ENCODE measurements at places on chromosomes 2 and 18.
A peak's percentile ranks its signal among the peaks of the same experiment; 100 is the strongest.

- DNase-seq = peak; percentile 22
These were observed 26.8 kb downstream of the SERPINB4 start for GRCh38 chr18:63617049-63617914.

GRCh38 chr2:25131567-25132298 is 36.6 kb downstream of the POMC start:
- DNase-seq = peak; percentile 60

DNA sequence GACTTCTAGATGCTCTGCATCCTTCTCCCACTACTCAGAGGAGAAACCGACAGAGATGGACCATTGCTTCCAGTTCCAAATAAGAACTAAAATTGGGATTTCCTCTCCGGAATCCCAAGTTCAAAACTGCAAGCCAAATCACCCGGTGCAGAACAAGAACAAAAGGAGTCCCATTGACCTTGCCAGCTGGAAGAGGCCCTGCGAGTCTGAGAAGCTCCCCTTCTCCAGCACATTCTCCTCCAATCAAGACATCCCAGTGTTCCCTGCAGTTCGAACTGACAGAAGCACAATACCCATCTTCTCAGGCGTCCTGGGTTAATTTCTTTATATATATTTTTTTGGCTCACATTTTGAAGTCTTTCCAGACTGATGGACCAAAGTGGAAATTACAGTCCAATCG is 195.3 kb upstream of the MEIS1 start:
- DNase-seq = no peak

- no peak for DNase-seq
These were observed 41.7 kb downstream of the HPCAL1 start for GRCh38 chr2:10344105-10345066.

DNA sequence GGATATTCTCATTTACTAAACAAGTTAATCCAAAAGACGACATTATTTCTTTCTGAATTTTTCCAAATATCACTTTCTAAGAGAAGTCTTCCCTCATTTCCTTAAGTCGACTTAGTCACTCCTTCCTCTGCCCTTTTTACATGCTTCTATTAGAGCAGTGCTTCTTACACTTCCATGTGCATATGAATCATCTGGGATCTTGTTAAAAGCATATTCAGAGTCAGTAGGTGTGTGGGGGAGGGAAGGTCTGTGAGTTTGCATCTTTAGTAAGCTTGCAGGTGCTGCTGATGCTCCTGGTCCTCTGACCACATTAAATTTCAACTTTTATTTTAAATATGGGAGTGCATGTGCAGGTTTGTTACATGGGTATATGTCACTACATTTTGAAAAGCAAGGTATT is 582.6 kb downstream of the NRXN1 start:
- no peak for DNase-seq

DNA sequence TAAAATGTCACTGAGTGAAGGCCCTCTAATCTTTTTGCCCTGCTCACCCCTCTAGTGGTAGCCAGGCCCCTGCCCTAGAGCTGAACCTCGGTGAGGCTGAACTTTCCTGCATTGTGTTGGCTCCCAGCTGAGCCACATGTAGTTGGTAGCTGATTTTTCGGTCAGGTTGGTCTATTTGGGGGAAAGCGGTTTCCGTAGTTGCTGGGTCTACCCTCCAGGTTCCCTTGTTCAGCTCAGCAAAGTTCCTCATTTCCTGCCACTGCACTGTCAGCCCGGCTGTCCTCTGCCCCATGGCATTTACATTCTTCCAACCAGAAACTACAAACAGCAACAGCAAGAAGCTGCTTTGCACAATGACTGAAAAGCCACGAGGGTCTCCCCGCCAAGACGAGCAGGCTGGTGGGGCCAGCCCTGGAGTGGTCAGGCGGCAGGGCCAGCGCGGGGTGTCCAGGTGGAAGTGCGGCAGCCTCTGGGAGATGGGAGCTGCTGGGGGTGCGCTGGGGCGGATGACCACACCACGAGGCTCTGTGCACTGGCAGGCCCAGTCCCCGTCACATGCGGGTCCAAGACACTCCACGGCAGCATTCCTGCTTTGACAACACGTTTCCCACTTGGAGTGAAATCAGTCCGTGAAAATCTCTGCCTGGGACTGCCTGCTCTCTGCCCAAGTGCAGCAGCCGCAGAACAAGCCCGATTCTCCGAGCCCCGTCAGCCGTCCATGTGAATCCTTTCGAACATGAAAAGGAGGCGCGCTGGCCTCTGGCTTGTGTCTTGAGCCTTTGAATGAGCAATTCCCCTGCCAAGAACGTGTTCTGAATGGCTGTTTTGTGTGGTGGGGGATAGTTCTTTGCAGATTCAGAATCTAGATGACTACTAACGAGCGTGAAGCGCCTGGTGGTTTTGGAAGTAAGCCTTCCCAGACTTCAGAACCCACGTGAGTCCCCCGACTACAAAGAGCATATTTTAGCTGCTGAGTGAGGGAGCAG is 159.4 kb downstream of the ASB1 start:
- no peak for DNase-seq

DNA sequence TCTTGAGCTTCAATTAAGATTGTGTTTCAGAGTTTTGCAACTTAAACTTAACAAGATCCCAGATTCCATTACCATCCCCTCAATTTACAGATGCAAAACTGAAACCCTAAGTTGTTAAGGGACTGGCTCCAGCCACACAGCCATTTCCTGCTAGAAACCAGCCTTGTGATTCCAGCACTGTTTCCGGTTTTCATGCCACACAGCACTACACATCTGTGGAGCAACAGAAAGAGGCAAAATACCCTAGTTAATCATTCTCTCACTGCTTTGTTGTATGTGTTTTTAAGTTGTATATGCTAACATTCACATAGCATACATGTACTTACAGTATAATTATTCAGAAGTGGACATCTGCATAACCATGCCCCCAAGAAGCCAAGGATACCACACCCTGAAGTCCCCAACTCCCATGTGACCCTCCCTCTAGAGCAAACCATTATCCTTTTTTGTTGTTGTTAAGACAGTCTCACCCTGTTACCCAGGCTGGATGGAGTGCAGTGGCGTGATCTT is 87.4 kb downstream of the MYO5B start:
- no peak for DNase-seq

- no peak for DNase-seq
These were observed 5.3 kb downstream of the RNU2-63P start for GRCh38 chr2:88011011-88011410.

- DNase-seq = no peak
These were observed 374.1 kb downstream of the LRATD1 start for GRCh38 chr2:15006667-15007066.

DNA sequence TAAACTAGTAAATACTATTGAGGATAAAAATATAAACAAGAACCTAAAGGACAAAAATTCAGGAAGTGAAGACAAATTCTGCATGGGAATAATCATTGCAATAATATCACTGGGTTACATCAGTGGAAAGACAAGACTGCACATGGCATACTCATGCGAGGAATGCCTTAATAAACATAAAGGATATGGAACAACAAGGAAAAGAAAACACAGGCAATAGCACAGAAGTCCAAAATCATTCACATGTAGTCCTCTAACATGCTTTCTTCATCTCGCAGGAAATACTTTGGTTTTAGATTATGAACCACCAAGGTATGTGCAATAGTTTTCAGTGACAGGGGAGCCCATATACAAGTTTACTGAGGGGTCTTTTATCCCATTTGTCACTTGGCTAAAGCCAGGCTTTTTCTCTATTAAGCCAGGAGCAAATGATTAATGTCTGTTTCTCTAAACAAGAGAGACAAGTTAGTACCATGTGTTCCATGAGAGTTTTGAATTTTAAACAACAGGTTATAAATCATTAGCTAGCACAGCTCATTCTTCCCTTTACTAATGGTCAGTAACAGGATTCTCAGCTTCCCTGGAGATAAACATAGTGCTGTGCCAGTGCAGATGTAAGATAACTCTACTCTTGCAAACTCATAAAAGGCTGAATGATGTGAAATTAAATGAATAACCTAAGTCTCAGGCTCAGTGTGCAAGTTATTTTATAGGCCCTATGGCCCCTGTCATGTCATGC is 353.6 kb upstream of the FSIP2 start:
- DNase-seq = no peak

- peak; percentile 58 for DNase-seq
These were observed 49.6 kb upstream of the SLC5A7 start for GRCh38 chr2:107936433-107937359.

DNA sequence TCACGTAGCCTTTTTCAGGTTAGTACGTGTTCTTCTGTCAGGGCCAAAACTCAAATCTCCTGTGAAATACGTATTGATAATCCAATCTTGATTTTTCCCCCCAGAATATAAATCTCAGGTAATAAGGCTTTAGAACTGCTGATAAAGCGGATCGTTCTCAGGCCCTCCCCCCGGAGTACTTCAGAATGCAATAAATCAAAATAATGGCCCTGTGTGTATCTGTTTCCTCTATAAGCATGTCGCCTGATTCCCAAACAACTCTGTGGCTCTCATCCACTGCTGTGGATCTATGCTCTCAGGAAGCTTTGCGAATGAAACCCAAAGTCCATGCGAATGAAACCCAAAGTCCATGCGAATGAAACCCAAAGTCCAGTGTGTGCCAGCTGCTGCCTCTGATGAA is 49.4 kb downstream of the IMPA2 start:
- DNase-seq = no peak

DNA sequence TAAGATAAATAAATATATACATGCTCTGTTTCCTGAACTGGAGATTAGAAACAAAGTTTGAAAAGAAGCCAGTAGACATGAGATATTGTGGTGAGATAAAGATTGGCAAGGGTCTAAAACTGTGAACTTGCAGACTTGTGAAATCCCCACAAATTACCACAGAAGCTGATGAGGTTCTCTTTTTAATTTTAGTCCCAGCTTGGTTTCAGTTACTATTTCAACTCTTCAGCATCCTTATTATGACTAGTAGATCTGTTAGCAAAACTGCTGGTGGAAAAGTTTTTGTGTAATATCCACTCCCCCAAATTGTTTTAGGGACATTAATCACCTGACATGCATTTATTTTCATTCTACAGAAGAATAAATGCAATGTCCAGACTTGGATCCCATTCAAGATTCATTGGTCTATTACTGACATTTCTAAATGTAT is 20.8 kb downstream of the RASGRP3 start:
- no peak for DNase-seq

DNA sequence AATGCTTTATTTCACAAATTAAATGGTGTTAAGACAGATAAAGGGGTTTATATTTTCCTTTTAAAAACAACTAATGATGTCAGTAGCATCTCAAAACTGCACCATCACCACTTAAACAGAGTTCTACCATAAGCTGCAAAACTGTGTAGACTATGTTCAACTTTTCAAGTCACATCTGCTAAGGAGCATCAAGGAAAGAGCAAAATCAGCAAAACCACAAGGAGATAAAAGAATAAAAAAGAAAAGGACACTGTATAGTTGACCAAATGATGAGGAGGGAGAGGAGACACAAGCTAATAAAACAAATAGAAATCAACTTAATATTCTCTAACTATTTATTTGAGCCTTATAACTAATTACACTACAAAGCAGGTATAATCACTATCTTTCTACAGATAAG is 33.9 kb downstream of the PRPF40A start:
- no peak for DNase-seq

- no peak for DNase-seq
These were observed 594.3 kb upstream of the NETO1 start for GRCh38 chr18:73462092-73462491.

- no peak for DNase-seq
These were observed 52.8 kb upstream of the HAAO start for GRCh38 chr2:42844901-42845821.

- DNase-seq = no peak
These were observed 53.5 kb upstream of the KCNE4 start for GRCh38 chr2:222998459-222998858.

- DNase-seq = peak; percentile 85
These were observed 8.3 kb downstream of the OSR1 start for GRCh38 chr2:19349911-19350677.

GRCh38 chr2:172624996-172625395 is 69.1 kb downstream of the PDK1 start:
- DNase-seq = no peak

DNA sequence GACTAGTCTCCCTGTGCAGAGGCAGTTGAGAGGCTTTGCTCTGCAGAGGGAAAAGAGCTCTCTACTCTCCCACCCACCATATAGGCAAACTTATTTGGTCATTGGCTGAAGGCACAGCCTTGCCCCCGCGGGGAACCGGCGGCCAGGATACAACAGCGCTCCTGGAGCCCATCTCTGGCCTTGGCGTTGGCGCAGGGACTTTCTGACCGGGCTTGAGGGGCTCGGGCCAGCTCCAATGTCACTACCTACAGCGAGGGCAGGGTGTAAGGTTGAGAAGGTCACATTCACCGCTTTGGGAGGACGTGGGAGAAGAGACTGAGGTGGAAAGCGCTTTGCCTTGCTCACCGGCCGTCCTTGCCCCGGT is 2.2 kb downstream of the ONECUT2 start:
- peak; percentile 58 for DNase-seq

DNA sequence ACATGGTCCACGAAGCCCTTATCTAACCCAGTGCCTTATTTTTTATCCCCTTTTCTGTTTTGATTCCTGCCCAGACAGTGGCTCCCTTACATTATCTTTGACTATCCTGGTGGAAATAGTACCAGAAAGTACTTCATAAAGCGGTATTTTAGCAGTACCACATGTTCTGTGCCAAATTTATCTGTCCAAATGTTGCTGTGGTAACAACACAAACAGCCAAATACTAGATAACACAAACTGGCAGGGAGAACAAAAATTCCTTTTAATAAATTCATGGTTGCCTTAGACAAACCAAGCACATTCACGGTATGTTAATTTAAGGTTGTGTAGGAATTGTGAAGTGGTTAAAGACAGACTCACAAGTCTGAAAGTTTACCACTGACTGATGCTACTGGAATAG is 187.9 kb upstream of the LHCGR start:
- no peak for DNase-seq

DNA sequence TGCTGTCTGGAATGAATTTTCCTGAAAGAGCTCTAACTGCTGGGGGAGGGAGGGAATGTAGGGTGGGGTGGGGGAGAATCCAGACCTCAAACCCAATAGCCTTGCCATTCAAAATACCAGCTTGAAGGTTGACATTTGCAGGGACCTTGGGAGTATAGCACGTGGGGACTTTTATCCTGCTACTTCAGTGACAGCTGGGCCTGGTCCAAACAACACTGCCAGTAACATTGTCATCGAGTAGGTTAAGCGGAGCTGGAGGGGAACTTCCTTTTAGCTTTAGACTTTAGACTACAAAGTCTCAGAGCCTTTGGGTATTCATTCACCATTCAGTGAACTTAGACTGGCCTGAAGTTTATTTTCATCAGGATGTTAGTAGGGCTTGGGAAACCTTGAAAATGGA is 248.7 kb downstream of the MEIS1 start:
- DNase-seq = no peak

- DNase-seq = no peak
These were observed 34.4 kb downstream of the CD28 start for GRCh38 chr2:203740871-203741281.

DNA sequence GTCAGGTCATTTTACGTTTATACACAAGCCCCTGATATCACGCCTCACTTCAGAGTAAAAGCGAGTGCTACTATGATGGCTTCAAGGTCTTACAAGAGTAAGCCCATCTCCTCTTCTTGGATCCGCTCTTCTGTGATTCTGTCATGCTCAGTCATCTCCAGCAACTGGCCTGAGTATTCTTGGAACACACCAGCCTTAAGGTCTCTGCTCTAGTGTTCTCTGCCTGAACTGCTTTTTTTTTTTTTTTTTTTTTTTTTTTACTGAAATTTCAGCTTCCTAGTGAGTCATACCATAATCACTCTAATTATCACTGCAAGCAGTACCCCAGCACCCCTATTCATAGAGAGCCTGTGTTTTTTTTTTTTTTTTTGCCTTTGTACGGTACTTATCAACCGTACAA is 1228.9 kb downstream of the CNTNAP5 start:
- DNase-seq = no peak

GRCh38 chr18:56652802-56653201 is 1.6 kb downstream of the WDR7 start:
- DNase-seq = no peak

All from GM23338 (cell line).